PC-3 (cell line): ENCODE measurements at places on chromosomes 6 and 20. TPM values are rescaled to one million over a fixed set of nuclear protein-coding genes. Genes with fewer than 3 reads are reported as not detected.

DNA sequence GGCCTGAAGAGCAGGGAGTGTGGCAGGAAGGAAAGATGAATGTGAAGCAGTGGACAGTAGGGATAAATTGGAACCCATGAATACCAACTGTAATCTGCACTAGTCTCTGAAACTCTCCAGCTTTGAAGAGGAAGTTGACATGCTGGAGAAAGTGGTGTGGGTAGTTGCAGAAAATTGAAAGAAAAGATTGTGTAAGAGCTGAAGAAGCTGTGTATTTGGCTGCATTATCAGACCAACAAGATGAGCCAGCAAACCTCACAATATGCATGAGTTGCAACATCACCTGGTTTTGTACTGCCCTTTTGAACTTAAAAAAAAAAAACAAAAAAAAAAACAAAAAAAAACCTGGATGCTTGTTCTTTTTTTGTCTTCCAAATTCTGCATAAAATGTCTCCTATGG, 921.9 kb upstream of the EYS start:
- DNase-seq, result no peak

GRCh38 chr20:19110881-19111460, 101.5 kb upstream of the SLC24A3 start:
- no peak for DNase-seq

- DNase-seq, result peak; percentile 66
These were observed 223.7 kb downstream of the GMDS start for GRCh38 chr6:2021713-2022125.

IYD gene
- total RNA-seq, result 0.04 TPM in 1 of 2 replicates, not detected in the other
